ENCODE measurements at places on chromosomes 1 and 21.
A peak's percentile ranks its signal among the peaks of the same experiment; 100 is the strongest.

- no peak for DNase-seq
These were observed 642.3 kb downstream of the RWDD3 start for GRCh38 chr1:95876276-95876675.

- DNase-seq: no peak
These were observed 6.5 kb upstream of the HAPLN2 start for GRCh38 chr1:156612666-156613065.

- no peak for DNase-seq
These were observed 76.3 kb downstream of the OBSCN start for GRCh38 chr1:228284148-228284495.

GRCh38 chr1:155200920-155201319 is 6.8 kb downstream of the THBS3 start:
- DNase-seq: no peak

DNA sequence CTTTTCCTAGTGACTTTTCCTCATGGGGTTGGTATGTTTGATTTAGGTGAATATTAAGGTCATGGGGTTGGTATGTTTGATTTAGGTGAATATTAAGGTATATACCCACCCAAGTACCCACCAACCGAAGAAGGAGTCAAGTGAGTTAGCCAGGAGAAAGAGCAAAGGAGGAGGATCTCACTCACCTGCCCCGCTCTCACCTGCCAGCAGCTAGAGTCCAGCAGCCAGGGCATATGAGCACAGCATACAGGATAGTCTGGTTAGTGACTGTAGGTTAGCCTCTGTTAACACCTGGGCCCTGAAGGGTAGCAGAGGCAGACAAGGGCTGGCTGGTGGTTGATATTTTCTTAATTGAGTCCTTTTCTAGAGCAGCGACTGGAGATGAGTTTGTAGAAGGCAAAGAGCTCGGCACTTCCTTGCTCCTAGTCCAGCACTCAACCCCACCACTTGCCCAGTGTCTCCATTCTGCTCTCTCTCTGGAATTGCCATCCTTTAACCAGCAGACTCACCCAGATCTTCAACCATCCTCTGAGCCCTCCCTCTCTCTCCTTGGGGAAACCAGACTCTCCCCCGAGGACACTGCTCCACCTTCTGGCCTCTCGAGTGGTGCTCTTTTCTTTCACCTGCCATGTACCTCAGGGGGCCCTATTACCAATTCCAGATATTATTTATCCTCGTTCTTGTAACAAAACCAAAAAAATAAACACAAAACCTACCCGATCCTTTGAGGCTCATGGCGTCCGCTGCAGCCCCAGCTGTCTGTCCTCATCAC is 16.3 kb upstream of the DESI2 start:
- no peak for DNase-seq

GRCh38 chr1:94302497-94302896 is 65.1 kb upstream of the ARHGAP29 start:
- DNase-seq: no peak

- DNase-seq: no peak
These were observed 4.1 kb downstream of the TAGLN2 start for GRCh38 chr1:159921251-159921650.

- no peak for DNase-seq
These were observed 13.2 kb downstream of the KYAT3 start for GRCh38 chr1:88979054-88979748.

DNA sequence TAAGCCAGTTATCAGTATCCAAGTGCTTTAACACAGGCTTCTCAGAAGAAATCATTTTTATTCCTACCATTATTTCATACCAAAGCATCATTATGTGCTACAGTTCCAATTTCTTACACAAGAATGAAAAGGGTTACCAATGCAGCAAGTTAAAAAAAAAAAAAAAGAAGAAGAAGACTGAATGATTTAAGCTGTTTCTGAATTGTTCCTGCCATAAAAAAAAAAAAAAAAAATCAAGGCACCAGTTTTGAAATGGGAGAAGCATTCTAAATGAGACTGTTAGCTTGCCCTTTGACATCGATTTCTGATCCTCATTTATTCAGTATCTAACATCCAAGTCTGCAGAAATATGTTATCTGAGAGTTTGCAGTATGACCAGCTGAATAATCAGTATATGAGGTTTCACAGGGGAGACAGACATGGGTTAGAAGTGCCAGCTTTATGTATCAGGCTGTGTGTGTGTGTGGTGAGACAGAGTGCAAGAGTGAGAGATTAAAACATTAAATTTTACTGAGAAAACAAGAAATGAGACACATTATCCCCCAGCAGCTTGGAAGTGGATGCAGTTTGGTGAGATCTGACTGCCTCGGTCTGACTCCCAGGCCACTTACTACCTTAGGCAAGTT is 105.8 kb downstream of the COLGALT2 start:
- no peak for DNase-seq

DNA sequence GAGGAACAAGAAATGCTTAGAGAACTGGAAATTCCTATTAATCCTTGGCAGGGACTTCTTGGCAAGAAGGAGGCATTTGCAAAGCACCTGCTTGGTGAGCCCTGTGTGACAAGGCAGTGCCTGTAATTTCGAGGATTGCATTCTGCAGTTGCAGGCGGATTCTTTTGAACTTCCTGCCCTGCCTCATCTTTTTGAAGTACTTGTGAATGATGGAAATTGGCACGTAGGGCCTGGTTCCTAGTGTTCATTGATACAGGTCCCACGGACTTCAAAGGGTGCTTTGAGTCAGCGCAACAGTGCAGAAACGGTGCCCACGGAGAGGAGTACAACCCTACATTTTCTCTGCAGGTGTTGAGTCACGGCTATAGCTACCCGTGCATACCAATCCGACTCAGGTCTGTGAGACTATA is 6.4 kb downstream of the HUNK start:
- no peak for DNase-seq

DNA sequence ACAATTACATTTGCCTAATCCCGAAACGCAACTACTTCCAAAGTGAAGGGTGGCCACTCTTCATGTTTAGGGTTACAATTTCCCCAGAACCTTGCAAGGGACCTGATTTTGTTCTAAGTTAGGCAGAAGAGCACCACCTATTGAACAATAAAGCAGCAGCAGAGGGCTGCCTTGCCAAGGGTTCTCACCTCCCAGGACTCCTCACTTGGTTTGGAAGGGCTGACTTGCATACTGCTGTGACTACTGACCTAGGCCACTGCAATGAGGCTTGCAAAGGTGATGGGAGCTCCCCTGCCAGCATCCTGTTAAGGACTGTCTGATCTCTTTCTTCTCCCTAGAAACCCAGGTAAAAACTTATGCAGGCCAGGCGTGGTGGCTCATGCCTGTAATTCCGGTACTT is 14.2 kb downstream of the MTOR start:
- no peak for DNase-seq

GRCh38 chr1:13228343-13228781 is 2.4 kb upstream of the PRAMEF18 start:
- DNase-seq: peak; percentile 84

DNA sequence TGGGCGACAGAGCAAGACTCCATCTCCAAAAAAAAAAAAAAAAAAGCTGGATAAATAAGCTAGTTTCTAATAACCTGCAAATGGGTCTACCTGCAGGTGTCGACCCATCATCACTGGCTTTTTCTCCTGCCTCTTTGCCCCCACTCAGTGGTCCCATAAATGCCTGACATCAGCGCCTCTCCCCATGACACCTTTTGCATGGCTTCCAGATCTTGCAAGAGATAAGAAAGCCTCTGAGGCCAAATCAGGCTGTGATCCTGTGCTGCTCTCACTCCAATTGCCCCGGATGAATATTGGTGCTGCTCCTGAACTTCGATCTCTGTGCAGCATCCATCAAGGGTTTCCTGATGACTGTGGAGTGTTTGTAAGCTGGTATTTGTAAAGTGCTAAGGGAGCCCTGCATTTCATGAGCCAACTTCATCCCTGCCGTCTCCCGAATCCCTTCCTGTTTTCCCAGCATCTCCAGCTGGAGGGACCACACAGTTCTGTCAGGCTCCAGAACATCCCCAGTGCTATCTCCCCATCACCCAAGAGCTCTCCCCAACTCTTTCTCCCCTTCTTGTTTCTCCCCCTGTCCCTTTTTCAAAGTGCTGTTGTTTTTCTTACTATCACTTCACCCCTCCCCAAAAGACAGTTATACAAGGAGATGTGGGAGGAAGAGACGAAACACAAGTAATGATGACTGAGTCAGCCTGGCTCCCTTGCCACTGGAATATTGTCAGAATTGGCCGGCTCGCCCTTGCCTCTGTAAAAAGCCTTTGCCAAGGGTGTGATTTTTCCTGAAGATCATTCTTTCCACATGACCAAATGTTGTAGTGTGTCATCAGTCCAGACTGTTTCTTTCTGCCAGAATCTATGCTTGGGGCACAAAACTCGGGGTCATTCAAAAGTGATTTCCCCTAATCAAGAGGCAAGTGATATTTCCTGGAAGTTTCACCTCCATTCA is 2.8 kb upstream of the EFHD2 start:
- no peak for DNase-seq

DNA sequence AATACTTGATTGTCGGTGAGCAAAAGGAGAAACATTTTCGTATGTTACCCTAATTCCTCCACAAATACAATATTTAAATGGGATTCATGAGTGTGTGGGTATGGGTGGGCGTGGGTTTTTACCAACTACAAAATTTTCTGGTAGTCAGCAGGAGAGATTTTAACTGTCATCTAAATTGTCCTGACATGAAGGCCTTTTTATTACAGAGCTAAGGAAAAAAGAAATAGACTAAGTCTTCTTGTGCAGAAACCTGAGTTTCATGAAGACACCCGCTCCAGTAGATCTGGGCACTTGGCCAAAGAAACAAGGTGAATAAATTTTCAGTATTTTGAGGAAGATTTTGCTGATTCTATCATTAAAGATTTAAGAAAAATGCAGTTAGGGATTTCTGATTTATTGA is 752 bp downstream of the RGS18 start:
- DNase-seq: no peak

GRCh38 chr1:2987773-2988172 is 33.5 kb upstream of the ACTRT2 start:
- DNase-seq: peak; percentile 53

GRCh38 chr1:17594026-17594425 is 54.5 kb downstream of the ARHGEF10L start:
- DNase-seq: no peak

DNA sequence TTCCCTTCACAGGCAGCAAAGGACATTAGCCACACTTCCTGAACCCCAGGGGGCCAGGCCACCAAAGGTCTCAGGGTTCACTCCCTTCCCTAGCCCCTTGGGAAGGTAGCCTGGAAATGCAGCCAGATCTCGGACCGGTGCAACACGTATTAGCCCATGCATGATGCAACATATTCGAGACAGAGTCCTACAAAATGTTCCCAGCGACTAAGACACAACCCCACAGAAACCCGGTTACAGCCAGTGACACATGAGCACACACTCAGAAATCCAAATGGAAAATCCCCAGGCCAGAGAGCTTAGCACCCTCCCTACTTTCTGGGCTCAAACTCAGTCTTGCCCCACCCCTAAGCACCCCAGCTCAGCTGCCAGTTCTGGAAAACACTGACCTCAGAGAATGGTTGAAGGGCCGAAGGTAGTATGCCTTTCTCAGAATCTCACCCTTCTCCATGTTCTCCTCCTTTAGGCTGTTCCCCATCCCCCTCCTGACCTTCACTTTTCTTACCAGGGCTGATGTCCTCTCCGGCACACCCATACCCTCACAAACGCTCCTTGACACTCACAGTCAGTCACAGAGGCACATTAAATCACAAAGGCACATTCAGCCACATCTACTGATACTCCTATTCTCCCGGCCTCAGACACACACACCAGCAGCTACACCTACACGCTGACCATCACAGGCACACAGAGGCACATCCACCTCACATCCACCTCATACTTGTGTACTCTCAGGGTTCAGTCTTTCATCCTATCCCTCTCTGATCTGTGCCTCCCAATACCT is at the start of gene TSPAN1:
TSS of gene TSPAN1 (plus strand) at position 640 of the 784 bp plus-strand sequence. CDS start 6,021 bp downstream, outside the sequence.
- peak; percentile 73 for DNase-seq

GRCh38 chr21:33211732-33212131 is 18.0 kb upstream of the IFNAR2 start:
- no peak for DNase-seq

DNA sequence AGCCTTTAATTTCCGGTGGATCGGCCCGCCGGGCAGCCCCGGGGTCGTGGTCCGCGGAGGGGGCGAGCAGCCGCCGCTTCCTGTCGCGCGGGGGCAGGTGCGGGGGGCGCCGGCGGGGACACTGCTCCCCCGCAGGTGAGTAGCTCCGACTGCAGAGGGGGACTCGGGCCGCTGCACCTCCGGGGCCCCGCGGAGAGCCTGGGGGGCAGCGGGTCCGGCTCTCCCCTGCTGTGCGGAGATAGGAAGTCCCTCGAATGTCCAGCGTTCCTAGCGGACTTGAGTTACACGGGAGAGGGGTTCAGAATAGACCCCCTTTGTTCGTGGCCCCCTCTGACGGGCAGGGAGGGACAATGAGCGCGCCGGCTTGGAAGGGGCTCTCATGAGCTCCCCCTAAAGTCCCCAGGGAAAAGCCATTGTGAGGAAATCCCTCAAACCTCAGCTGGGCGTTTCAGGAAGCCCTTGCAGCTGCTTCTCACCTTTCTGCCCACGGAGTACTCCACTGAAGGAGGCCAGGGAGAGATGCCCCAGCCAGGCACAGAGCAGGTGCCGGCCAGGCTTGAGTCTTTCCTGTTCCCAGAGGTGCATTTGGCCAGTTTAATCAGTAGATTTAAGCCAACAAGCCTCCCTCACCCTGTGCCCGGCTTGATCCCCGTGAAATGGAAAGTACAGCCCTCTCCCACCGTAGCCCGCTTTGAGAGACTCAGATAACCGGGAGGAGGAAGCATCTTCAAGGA is 925 bp downstream of the PDE9A start:
- DNase-seq: no peak

DNA sequence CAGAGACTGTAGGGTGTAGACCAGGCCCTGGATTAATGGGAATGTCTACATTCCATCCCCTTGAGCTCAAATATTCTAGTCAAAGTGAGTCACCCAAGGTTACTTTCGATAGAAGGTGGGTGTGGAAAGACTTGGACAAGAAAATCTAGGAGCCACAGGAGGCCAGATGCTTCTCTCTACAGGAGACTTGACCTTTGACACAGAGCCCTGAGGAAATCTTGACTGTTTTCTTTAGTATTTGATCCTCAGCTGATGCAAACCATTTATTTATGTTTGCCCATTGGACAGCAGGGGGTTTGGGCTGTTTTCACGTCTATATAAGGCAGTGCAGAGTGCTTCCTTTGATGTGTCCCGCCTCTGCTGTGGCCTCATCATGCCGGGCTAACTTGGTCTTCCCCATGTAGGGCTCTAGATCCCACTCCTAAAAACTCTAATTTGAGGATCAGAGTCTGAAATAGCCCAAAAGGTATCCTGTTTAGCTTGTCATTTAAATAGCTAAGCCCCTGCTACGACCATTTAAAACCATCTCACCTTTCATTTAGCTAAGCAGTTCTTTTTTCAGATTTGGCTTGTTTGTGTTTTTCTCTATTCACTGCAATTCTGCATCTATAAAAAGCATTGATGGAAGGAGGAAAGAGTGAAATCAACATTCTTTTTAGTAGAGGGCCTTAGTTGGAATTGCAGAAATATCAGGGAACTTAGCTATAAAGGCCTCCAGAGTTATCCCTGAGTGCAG is 15.5 kb upstream of the MAP3K7CL start:
- DNase-seq: no peak

DNA sequence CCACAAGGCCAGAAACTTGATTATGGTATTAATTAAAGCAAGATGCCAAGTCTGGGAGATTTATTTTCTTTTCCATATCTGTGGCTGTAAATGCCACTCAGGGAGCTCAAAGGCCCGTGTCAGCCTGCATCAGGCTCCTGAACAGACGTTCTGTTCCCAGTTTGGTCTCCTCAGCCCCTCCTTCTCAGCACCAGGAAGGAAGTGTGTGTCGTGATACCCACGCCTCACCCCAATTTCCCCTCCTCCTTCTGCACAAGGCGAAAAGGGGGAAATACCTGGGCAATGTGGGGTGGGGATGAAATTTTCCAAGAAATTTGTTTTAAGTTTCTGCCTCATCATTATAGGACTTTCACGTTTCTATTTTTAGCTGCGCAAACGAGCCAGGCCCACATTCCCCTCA is 112.0 kb downstream of the SYF2 start:
- no peak for DNase-seq

All from mesenteric fat pad (tissue), 1 donor.